Muscle of leg (tissue), 16 donors: ENCODE measurements at places on chromosomes 1 and 21.

DNA sequence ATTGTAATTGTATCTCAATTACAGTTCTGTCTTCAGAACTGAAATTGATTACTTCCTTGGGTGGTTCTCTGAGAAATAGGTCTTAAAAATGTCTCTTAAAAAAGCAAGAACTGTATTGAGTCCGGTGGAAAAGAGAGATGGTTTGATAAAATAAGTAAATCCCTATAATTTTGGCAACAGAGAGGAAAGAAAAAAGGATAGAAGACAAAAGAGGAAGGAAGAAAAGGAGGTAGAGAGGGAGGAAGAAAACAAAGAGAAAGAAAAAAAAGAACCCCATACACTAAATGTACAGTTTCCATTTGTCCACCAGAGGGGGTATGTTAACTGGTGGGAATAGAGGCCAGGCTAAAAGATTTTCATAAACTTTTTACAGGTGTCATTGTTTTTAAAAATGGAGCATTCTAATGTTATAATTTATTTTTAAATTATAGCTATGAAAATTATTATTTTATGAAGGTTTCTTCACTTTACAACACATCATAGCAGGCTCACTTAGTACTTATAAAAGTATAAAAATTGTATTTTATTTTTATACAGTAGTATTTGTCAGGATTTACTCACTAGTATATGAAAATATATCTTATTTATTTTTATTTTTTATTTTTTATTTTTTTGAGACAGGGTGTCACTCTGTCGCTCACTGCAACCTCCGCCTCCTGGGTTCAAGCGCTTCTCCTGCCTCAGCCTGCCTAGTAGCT, 2.1 kb upstream of the UBE2T start:
- peak; percentile 63 for DNase-seq

- no peak for DNase-seq
These were observed 35.3 kb upstream of the BCAR3 start for GRCh38 chr1:93716941-93717368.

DNA sequence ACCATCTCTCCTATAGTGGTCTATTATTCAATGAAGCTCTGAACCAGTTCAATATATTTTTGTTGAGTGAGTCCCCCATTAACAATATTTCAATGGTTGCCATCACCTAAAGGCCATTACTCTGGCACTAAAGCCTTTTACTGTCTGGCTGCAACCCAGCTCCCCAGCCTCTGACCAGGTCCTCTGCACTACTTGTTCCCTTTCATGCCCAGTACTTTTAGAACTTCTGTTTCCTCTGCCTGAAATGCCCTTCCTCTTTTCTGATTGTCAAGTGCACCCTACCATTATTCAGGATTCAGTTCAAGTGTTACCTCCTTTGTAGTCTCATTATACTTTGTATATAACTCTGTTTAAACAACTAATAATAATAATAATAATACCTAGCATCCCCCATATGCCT, 30.4 kb upstream of the ZFYVE9 start:
- peak; percentile 11 for DNase-seq

GRCh38 chr1:244326757-244327156, 125.0 kb downstream of the ADSS2 start:
- DNase-seq = no peak

- no peak for DNase-seq
These were observed 92.7 kb downstream of the LEPR start for GRCh38 chr1:65512967-65513780.

- no peak for DNase-seq
These were observed 392 bp upstream of the TAGLN2 start for GRCh38 chr1:159925719-159926078.

GRCh38 chr1:224565186-224565585, 50.9 kb upstream of the CNIH3 start:
- DNase-seq = no peak

- no peak for DNase-seq
These were observed 385.2 kb upstream of the POU3F1 start for GRCh38 chr1:38431535-38432376.

- no peak for DNase-seq
These were observed 164.7 kb downstream of the CLIC6 start for GRCh38 chr21:34833465-34833864.

- DNase-seq = peak; percentile 81
These were observed 161.6 kb downstream of the GLUL start for GRCh38 chr1:182229921-182230491.

DNA sequence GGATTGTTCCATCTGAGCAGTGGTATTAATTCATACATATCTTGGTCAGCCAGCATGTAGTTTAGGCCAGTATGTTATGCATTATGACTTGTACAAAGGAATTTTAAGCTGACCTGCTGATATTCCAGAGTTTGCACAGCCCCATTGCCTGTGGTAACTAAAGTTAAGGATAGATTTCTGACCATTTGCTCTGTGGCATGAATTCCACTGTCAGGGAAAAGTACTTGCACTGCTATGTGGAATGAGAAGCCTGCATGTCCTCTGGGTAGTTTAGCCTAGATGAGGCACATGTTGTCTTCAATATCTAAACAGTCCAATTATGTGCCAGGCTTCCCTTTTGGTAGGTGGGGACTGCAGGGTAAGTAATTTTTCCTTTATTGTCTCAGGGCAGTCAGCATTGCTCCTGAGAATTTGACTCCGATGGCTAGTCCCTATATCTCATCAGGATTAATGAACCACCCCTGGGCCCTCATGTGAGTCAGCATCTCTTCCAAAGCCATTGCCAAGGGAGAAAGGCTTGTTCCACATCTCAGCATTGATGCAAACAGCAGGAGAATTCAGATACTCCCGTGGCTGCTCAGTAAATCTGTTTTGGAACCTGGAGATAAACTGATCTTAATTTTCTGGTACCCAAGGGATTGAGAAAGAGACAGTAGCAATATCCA, 30.2 kb downstream of the NEK7 start:
- DNase-seq = no peak

DNA sequence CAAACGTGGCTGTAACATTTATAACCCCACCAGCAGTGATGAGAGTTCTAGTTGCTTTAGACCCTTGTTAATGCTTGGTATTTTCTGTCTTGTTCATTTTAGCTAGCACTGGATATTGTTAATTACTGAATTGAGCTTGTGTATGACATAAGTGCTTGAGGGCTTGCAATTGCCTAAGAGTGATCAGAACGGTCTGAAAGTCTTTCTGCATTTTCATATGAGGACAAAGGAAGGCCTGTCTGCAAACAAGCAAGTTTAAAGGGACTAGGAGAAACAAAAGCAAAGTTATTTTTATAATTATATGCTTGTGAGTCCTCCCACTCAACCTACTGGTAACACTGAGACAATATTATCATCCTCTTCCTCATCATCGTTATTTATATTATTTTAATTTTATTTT, 305.5 kb upstream of the DUSP10 start:
- no peak for DNase-seq

DNA sequence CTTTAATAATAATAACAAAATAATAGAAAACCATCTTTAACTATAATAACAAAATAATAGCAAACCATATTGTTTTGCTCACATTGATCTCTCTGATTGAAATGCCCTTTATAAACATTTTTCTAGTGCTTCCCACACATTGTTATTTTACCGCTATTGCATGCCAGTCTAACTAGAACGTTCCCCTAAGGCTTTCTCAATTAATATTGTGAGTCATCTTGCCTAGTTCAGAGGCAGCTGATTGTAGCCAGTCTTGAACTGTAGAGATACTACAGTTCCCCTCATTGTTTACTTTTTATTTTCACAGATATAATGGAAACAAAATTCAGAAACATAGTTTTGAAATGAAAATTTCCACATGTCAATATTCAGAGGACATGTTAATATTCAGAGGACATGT, 192.3 kb upstream of the ADGRL4 start:
- no peak for DNase-seq

GRCh38 chr1:21449906-21450305, 10.0 kb downstream of the NBPF3 start:
- DNase-seq = no peak
